ENCODE measurements at places on chromosomes 5 and 9.

GRCh38 chr5:14266686-14267085, 123.5 kb downstream of the TRIO start:
- DNase-seq, result no peak

DNA sequence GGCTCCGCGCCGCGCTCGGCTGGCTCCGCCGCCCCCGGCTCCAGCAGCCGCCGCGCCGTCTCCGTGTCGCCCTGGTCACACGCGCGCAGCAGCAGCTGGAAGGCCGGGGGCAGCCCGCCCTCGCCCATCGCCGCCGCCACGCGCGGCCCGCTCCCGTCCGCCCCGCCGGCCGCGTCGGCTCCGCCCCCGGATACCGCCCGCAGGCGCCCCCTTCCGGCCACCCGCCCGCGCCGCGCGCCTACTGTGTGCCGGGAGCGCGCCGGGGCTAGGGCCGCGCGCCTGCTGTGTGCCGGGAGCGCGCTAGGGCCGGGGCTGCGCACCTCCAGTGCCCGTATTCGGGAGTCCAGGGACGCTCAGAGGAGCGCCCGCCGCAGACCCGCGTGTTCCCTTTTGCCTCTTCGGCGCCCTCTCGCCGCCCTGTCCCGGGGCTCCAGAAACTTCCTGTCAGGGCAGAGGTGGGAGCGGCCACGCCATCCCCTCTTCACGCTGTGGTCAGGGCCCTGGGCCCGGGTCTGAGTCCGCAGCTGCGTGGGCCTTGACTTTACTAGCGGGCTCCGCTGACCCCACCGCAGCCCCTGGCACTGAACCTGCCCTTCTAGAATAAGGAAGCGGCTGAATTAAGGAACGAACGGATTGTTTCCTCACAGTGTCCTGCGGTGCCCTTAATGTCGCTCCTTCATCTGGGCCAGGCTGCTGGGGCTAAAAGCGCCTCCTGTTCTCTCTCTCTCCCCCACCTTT, at the start of gene ANKS6:
ANKS6 (minus strand) TSS at position 192 of the 738 bp plus-strand sequence; CDS start at position 128, 64 bp downstream.
- DNase-seq, result no peak

- DNase-seq, result no peak
Observed at GRCh38 chr9:105299190-105299854, 54.9 kb downstream of the SLC44A1 start.

DNA sequence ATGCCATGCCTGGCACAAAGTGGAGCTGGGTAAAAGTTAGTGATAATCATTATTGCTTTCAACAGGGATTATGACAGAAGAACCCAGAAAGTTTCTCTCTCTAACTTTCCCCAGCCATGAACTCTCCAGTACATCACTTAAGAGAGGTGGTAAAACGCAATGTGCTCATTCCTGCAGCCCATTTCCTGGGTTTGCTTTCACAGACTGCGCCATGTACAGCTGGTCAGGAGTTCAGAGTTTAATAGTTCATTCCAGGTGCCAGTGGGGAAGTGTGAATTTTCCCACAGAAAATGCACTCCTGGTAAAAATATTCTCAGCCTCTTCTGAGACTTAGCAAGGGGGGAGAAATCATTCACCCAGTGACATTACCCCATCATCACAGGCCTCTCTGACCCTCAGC, 35.5 kb downstream of the ADAM19 start:
- DNase-seq, result no peak

DNA sequence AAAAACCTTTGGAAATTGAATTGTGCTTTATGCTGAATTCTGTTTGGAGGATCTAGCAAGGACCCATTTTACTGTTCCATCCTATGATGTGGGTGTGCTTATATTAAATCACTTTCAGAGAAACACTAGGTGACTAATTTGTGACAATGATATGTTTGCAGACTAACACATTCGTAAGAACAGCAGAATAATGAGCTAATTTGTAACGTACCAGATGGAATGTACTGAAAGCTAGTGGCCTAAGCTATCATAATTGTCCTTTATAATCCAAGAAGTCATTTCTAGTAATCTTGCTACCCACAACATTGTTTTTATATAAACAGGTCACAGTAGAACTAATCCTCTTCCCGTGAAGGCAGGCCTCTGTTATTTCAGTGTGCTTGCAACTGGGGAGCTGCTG, 292.5 kb downstream of the PDE4D start:
- DNase-seq, result no peak

GRCh38 chr5:126363658-126364057, 59.6 kb upstream of the GRAMD2B start:
- DNase-seq, result no peak

- no peak for DNase-seq
Observed at GRCh38 chr5:111967463-111967862, 210.5 kb upstream of the NREP start.

GRCh38 chr9:134834217-134834956, 46.2 kb upstream of the FCN2 start:
- no peak for DNase-seq

- no peak for DNase-seq
Observed at GRCh38 chr5:168991311-168991710, 309.6 kb downstream of the SLIT3 start.

DNA sequence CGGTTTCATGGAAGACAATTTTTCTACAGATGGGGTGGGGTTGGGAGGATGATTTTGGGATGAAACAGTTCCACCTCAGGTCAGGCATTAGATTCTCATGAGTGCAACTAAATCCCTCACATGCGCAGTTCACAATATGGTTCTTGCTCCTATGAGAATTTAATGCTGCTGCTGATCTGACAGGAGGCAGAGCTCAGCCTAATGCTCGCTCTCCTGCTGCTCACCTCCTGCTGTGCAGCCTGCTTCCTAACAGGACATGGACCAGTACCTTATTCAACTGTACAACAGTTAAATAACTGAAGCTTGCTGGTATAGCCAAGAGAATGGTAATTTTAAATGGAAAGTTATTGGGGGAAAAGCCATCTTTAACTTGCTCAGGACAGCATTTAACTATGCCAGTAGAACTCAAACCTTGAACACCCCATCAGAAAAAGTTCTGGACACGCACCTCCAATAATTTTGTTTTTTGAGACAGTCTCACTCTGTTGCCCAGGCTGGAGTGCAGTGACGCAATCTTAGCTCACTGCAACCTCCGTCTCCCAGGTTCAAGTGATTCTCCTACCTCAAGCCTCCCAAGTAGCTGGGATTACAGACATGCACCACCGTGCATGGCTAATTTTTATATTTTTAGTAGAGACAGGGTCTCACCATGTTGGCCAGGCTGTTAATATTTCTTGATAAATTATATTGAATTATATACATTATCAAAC, 27.7 kb downstream of the HMGCR start:
- no peak for DNase-seq

DNA sequence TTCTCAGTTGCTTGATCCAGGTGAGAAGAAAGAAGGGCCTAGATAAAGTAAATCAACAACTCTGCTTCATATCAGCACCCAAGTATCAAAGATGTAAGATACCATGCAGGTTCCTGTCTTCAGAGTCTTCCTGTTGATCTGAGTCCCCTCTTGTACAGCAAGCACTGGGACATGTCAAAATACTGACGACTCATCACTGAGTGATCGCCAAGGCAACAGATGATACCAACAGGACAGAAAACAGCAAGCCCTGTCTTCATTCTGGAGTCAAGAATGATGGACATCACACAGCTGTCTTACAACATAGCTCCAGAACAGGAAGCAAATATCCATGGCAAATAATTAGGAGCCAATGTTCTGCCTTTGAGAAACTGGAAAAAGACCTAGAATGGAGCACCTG, 83.7 kb downstream of the TARS1 start:
- no peak for DNase-seq

DNA sequence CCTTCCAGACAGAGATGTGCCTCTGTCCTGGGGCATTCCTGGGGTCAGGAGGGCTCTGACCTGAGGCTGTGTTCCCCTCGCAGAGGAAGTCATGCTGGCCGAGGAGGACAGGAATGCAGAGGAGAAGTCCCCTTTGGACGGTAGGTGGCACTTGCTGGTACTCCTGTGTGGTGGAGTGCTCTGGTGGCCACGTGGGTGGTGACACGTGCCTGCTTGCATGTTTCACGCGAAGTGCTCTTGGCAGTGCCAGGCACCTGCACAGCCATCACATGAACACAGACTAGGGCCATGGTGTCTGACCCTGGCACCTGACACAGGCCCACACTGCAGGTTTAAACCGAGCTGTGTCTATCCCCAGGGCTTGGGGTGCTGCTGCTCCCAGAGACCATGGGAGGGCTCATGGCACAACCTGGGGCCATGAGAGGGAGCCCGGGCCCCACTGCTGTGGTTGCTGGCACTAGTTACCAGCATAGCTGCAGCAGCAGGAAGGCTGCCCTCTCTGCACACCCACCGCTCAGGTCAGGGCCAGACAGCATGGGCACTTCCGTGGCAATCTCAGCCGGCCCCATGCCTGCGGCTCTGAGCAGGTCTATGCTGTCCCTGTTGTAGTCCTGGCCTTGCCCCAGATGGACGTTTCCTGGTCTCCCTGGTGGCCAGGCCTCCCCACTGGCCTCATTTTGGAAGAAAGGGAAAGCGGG, 79.3 kb downstream of the CACNA1B start:
- DNase-seq, result no peak

- DNase-seq, result no peak
Observed at GRCh38 chr5:175751369-175751768, 93.5 kb downstream of the HRH2 start.

DNA sequence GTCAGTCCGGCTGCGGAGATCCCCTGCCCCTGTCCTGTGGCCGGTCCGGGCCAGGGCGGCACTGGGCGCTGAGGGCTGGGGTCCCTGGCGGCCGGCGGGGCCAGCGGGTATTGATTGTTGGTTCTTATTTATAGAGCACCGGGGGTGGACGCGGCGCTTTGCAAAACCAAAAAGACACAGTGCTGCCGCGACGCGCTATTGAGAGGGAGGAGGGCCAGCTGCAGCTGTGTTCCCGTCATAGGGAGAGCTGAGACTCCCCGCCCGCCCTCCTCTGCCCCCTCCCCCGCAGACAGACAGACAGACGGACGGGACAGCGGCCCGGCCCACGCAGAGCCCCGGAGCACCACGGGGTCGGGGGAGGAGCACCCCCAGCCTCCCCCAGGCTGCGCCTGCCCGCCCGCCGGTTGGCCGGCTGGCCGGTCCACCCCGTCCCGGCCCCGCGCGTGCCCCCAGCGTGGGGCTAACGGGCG, 2.5 kb downstream of the LRRC26 start:
- no peak for DNase-seq

DNA sequence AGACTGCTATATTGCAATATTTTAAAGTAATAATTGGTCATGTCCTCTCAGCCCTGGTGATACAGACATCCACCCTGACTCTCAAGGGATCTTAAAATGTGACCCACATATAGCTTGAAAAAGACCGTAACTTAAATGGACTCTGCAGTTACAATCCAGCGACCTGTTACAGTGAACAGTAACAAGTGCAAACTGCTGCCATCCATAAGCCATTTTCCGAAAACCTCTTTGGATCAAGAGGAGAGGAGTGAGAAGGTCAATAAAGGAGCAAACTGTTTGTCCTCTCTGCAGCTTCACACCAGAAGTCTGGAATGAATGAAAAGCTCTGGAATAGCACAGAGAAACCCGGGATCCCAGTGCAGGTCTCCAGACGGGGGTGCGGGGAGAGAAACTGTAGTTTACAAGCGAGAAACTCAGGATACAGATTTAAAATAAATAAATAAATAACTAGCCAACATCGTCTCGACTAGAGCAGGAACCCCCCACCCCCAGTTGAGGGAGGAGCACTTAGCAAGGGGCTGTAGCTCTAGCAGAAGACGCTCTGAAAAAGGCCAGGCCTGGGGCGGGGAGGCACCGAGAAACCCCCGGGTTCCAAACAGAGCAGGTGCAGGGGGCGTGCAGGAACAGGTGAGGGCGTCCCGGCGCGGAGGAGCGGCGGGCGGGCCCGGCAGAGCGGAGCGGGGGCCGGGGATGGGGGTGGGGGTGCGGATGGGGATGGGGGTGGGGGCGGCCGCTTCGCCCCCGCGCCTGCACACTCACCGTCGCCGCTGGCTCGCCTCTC, 572 bp downstream of the ZDHHC21 start:
- DNase-seq, result no peak

- DNase-seq, result no peak
Observed at GRCh38 chr9:112535811-112536210, 49.2 kb downstream of the KIAA1958 start.

DNA sequence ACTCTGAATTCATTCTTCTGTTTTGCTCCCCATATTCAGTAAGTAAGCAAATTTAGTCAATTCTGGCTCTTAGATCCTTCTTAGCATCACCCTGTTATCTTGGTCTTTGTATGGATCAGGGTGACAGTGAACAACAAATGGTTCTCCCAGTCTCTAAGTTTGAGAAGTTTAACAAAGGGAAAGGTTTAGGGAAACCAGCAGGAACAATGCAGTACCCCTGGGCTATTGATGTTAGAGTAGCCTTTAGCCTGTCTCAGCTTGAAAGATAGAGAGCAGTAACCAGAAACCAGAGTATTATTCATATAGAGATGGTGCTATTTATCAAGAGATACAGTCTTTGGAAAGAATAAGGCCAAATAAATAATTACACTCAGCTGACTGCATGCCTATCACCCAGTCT, 241.8 kb downstream of the CDH12 start:
- DNase-seq, result no peak

DNA sequence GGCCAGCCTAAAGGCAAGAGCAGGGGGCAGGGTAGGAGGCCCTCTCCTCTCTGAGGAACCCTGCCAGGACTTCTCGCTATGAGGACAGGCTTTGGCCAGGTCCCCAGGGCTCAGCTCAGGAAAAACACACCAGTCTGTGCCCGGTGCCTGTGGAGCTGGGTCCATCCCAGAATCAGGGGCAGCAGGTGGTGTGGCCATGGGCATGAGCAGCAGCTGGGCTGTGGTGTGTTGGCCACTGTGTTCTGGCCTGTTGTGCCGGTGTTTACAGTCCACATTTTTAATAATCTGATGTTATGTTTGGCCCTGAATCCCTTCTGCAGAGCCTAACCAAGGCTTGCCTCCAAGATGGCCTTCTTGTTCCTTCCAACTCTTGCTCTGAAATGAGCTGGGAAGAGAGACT, 77.0 kb downstream of the FGF18 start:
- DNase-seq, result no peak

DNA sequence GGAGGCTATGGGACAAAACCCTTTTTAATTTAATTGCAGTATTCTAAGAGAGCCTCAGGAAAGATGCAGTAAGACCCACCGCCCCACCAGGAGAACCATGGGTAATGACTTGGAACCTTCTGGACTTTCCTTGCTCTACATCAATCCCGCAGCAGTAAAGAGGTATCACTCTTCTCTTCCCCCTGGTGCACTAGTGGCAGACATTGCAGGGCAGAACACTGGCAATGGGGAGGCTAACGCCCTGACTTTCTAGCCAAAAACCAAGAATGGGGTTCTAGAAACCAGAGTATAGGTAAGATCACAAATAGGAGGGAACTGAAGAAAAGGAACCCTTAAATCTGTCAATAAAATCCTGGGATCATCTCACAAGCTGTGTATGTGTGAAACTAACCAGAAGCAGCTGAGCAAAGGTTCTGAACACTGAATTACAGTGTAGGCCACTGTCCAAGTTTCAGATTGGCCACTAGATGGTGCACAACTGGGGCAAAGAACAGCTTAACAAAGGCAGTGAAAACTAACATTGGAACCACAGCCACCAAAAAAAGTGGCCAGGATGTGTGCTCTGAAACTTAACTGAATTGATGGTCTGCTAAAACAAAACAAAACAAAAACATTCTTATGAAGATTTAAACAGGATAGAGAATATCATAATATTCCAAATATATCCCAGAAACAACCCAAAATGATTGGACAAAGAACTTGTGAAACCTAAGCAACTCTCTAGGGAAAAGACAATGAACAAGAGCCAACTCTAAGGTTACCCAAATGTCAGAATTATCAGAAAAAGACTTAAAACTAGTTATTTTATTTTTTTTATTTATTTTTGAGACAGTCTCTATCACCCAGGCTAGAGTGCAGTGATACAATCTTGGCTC, 6.6 kb upstream of the FAM151B start:
- DNase-seq, result no peak
